ENCODE measurements at places on chromosomes 6 and 20.
A peak's percentile ranks its signal among the peaks of the same experiment; 100 is the strongest.

GRCh38 chr20:3871550-3872265, 17.5 kb upstream of the PANK2 start:
- DNase-seq: no peak

DNA sequence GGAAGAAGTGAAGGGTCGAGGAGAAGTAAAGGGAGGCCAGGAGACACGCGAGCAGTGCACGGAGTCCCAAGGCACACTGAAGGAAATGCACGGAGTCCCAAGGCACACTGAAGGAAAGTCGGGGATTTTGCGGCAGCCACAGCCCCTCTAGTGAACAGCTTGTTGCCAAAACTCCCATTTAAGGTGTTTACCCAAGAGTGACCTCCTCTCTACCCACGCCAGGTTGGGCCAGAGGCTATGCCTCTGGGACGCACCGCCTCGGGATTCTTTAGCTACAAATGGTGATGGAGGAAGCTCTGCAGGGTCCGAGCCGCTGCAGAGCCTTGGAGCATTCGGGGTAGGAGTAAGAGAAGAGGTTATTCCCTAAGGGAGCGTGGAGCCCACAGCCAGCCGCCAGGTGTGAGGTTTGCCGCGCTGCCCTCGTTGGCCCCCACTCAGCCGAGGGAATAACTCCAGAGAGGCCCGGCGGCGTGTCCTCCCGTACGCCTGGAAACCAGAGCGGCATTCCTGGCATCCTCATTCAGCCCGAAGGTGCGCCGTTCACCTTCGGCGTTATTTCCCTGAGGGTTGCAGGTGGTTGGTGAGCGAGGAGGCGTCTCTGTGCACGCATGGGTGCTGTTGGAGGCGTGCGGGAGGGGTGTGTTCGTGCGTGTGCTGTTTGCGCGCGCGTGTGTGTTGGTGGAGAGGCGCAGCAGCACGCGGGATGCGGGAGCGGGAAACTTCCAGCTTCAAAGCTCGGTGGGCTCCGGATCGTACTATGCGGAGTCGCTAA, 3.4 kb upstream of the MAFB start:
- no peak for DNase-seq

DNA sequence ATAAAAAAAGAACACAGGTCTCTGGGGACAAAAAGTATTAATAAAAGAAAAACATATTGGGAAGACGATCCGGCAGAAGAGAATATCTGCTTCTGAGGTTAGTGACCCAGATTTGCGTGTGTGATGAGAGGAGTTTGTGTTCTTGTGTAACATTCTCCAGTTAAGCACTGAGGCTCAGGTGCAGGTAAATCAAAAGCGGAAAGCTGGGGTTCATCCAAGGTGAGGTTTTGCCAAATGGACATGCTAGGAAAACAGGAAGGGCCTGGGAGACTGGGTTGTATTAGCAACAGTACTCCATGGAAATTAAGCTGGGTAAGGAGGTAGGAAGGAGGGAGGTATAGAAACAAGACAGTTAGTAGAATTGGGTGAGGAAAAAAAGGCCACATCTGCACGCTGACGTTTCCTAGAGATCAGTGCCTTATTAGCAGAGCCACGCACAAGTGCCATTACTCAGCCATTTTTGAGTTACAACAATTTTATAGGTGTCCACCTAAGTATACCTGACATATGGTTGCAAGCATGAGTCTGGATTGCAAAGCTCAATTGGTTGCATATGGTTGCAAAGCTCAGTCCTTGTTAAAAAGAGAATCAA, 139.6 kb downstream of the ZMYND8 start:
- no peak for DNase-seq

DNA sequence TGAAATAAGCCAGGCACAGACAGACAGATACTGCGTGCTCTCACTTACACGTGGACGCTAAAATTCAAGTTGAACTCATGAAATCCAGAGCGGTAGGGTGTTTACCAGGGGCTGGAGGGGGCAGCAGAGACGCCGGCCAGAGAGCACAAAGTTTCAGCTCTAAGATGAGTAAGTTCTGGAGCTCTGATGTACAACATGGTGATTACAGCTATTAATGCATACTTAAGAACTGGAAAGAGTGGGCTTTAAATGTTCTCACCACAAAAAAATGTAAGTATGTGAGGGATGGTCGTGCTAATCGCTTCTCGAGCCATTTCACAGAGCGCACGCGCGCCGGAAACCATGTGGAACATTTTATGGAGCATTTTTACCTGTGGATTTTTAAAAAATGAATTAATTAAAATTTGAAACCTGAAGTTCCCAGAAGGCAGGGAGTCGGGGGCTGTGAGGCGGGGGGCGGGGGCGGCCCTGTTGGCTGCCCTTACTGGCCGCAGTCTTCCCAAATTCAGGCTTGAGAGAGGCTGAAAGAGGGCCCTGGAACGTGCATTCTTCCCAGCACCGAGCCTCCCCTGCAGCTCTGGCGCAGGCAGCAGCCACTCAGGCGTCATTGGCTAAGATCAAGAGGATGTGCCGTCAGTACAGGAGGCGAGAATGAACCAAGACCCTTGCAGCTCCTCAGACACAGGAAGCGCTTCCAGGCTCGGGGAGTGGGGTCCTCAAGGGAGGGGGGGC, 8.5 kb upstream of the SLCO4A1 start:
- DNase-seq: no peak

DNA sequence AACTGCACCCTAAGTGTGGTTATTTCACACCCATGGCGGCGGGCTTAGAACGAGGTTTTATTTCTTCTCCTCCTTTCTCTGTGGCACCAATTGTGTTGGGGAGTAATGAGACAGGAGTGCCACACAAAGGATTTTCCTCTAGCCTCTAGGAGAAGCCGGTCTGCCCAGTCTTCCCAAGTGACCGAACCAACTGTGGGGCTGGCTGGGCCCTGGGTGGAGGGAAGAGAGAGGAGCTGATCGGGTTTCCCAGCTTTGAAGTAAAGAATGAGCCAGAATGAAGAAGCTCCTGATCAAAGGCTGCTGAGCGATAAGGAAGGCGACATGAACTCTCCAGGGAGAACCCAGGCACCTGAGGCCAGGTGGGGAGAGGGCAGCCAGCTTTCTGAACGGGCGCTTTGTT, 616.0 kb upstream of the BTBD3 start:
- DNase-seq: no peak

DNA sequence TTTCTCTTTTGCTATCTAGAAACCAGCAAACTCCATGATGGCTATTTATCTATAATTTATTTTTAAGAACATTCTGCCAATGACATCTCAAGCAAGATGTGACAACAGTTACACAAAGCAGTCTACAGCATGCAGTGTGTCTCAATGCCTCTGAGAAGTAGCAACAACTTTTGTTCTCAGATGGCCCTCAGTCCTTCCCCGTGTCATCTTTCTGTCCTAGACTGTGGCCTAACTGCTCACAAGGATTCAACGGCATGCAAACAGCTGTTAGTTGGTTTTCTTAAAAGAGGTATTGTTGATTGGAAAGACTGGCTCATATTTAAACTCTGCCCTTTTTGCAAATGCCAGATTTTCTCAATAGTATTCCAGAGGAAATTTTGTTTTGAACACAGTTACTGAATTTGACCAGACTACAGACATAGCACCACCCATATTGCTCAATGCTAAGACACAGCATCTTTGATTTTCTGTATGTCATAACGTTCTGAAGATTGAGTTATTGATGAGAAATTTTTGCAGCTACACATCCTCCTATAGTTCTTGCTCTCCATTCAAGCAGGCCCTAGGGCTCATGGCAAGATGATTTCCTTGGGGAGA, 26.1 kb upstream of the F13A1 start:
- DNase-seq: no peak

- DNase-seq: peak; percentile 78
Observed at GRCh38 chr20:21102603-21103311, 3.4 kb downstream of the LINC00237 start.

DNA sequence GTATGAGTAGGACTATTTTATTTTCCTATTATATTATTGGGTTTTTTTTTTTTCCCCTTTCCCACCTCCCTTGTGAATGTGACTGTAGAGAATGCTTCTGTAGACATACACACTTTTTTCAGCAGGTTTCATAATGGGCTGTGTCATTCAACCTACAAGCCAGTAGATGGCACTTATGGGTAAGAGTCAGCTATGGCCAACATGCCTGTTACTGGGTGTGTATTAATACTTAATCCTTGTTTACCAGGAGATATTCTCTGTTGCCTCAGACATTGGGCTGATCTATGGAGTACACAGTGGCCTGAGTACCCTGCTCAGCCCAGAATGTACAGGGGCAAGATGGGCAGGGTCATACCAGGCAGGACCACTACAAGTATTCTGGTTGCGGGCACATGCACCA, 382.5 kb downstream of the EPHA7 start:
- no peak for DNase-seq

DNA sequence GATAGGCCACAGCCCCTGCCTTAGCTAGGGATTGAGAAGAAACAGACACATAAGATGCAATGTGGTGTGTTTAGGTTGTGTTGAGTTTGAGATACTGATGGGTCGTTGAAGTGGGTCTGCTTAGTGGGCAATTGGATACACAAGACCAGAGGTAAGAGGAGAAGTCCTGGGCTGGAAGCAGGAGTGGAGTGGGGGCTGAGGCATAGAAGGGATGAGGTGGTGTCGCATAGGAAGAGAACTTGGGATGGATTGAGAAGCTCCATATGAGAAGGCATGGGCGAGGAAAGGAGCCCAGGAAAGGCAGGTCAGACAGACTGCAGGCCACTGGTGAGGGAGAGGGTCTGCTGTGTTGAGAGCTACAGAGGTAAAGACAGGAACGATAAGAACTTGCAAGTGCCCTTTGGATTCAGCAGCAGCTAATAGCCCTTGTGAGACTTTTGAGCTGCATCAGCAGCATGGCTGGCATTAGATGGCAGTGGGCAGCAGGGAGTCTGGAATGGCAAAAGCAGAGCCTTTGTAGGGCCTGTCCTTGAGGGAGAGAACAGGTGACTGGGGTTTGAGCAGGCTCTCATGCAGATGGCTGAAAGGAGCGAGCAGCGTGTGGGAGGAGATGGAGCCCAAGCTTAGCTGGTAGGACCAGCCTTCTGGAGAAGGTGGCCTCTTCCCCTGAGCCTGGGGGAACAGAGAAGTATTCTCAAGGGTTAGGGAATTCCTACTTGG, 33.2 kb downstream of the PLCG1 start:
- DNase-seq: no peak

DNA sequence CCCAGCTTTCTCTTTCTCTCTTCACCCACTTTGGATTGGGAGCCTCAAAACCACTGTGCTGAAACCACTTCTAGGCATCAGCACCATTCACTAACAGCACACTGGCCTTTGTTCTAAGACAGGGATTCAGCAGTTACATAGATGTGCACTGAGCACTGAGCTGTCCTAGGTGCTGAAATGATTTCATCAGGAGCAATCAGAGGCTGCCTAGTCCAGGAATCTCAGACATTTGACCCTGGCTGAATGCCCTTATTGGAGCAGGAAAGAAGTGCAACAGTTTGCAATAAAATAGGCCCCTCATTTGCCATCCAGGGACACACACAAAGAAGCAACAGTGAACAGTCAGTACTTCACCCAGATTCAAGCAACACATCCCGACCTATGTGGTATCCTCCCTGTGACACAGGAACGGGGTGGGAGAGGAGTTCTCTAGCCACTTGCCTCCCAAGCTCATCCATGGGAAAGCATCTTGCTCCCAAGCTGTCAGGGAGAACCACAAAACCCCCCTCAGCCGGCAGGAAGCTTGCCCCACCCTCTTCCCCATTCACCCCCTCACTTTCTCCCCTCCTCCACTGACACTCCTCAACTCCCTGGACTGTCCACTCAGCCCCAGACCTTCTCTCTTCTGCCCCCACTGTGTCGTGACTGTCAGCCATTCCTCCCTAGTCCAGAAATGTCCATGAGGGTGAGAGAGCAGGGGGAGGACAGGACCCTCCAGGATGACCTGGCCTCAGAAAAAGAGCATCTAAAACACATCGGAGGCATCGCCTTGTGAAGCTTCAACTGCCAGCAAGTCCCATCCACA, 304.4 kb downstream of the PREX1 start:
- no peak for DNase-seq

Data from NCI-H146 (cell line).